HT-29 (cell line): ENCODE measurements at places on chromosomes 3 and 15. TPM values are rescaled to one million over a fixed set of nuclear protein-coding genes. Genes with fewer than 3 reads are reported as not detected.

Gene FOXB1
- total RNA-seq = 0.05 TPM in 1 of 2 replicates, not detected in the other

Gene FGF7
- not detected in 2 replicates for total RNA-seq

Gene PP2D1
- total RNA-seq = not detected in 2 replicates

Gene GRAMD1C
- total RNA-seq = 0.10 and 0.42 TPM in 2 replicates

Gene ACAN
- not detected in 2 replicates for total RNA-seq

Gene SFMBT1
- total RNA-seq = 20.2 and 23.0 TPM in 2 replicates

Gene TCAIM
- 8.2 and 13.7 TPM in 2 replicates for total RNA-seq

Gene TNFSF10
- total RNA-seq = 14.8 and 14.9 TPM in 2 replicates

Gene RBM5
- 33.5 and 35.8 TPM in 2 replicates for total RNA-seq

Gene RBP2
- not detected in 2 replicates for total RNA-seq

Gene SCN5A
- total RNA-seq = not detected in 2 replicates

Gene TMC3
- not detected in 2 replicates for total RNA-seq
